Right ventricle myocardium inferior (tissue), 1 donor: ENCODE measurements at places on chromosomes 7 and 10. TPM values are rescaled to one million over a fixed set of nuclear protein-coding genes. Genes with fewer than 3 reads are reported as not detected.
A peak's percentile ranks its signal among the peaks of the same experiment; 100 is the strongest.

DNA sequence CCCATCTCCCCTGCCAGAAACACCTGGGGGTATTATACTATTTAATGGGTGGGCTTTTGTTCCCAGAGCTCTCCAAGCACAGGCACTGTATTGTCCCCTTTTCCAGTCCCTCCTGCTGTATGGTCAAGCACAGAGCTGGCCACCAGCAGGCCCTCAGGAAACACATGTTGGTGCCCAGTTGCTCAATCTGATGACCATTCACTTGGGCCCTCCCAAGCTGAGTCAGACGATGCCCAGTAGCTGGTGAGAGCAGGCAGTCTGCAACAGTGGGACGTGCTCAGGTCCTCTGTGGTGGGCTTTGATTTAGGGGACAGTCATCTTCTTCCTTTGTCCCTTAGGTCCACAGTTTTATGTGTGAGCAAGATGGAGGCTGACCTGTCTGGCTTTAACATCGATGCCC lies 11.8 kb downstream of the SFXN2 start:
- DNase-seq, result no peak

GRCh38 chr10:124959564-124959963 lies 17.6 kb downstream of the ZRANB1 start:
- no peak for DNase-seq

- DNase-seq, result peak; percentile 74
Measured at GRCh38 chr7:151987748-151988529, 31.7 kb downstream of the GALNTL5 start.

- DNase-seq, result peak; percentile 81
Measured at GRCh38 chr7:2632733-2633537, 1.1 kb downstream of the TTYH3 start.

Gene ETV1
- total RNA-seq, result 27.9 TPM
